ENCODE measurements at places on chromosomes 3 and 15.

DNA sequence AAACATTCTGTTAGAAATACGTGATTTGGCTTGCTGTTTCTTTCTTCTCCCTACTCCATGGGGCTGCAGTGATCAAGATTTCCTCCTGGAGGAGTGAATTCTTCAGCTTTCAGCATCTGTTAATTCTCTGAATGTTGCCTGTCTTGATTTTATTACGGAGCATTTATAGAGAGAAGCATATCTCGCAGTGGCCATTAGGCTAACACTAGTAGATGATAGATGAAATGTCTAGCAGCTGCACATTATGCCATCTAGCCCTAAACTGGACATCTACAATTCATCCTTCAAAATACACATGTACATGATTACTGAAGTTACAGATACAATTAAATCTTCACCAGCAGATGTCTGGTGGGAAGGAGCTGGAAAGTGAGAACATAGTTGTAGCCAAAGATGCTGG, 769.8 kb upstream of the NECTIN3 start:
- DNase-seq = no peak

DNA sequence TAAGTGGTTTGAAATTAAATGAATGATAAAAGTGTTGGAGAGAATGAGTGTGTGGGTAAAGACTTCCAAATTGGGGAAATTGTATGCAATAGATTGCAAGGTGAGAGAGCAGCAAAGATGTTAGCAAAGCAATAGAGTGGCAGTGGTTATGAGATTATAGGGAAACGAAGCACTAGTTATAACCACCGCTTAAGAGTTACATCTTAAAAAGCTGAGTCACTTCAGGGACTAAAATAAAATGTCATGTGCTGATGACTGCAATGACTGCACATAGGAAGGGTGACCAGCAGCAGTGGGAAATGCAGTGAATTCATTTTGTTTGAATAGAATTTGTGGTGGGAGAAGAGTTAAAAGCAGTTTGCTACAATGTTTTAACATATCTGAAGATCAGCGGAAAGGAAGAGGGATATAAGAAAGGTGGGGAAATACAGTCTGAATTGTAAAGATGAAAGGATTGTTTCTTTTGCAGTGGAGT, 127.3 kb downstream of the RAP2B start:
- no peak for DNase-seq

DNA sequence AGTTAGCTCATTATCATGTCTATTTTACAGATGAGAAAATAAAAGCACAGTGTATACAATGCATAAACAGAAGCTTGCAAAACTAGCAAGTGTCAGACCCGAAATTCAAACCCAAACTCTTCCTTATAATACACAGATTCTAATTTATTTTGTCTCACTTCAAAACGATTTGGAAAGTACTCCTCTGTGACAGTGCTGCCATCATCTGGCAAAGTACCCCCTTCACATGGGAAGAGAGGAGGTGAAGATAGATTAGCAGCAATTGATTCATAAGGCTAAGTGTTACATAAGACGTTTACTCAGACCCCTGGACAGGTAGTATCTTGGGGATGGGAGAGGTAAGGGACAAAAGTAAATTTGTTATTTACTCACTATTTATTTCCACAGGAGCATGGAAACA, 744.0 kb upstream of the SGO1 start:
- no peak for DNase-seq

DNA sequence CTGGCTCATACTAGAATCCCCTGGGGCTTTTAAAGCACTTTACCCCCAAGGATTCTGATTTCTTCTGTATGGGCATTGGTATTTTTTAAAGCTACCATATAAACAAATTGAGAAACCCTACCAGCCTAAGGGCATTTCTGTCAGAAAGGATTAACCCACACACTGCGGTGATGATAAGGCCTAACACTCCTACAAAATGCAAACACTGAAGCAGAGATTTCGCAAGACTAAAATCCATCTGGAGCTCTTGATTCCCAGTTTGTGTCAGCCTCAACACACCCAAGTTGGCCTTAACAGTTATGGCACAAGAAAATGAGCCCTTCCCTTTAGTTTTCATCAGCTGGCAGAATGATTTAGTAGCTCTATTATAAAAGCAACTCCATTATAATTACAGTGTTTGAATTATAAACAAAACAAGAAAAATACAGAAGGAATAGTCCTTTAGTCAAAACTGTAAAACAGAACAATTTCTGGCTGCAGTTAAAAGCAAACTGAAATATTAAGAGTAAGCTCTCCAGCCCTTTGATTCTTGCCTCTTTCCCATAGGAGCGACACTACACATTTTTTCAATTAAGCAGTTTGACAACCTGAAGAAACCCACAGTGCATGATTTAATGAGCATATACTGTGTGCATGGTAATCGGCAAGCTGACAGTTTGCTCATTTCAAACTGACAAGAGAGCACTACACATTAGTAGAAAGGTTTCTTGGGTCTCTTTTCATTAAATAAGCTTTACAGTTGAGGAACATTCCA, 441.2 kb downstream of the FHIT start:
- no peak for DNase-seq

DNA sequence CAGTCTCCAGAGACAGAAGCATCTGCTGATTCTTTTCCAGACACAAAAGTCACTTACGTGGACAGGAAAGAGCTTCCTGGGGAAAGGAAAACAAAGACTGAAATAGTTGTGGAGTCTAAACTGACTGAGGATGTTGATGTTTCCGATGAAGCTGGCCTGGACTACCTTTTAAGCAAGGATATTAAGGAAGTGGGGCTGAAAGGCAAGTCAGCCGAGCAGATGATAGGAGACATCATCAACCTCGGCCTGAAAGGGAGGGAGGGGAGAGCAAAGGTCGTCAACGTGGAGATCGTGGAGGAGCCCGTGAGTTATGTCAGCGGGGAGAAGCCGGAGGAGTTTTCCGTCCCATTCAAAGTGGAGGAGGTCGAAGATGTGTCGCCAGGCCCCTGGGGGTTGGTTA, 25.4 kb downstream of the SYNM start:
- no peak for DNase-seq

DNA sequence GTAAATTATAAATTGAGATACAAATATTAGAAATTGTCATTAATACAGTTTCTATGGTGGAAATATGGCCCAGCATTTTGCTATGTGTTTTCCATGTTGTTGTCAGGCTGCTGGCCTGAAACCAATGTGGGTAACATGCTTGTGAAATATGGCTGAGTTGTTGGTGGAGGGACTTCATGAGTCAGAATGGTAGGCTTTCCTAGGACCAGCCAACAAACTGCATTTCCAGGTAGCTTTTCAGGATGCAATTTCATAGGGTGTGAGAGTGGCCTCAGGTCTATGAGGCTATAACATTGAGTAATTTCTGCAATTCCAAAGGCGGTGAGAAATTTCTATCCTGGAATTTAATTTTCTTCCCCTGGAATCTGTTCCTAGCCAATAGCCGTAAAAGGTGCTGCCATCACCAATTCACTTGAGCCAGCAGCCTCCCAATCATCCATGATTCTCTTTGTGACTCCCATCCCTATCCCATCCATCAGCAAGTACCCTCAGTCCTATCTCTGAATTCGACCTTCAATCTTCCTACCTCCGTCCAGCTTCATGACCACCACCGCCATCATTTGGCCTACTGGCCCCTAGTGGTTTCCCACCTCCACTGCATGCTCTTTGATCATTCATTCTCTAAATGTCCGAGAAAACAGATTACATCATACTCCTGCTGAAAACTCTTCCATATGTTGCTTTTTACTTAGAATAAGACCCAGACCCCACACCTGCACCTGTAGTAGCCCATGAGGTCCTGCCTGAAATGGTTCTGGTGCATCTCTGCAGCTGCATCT, 276.6 kb upstream of the CFAP20DC start:
- DNase-seq = no peak

DNA sequence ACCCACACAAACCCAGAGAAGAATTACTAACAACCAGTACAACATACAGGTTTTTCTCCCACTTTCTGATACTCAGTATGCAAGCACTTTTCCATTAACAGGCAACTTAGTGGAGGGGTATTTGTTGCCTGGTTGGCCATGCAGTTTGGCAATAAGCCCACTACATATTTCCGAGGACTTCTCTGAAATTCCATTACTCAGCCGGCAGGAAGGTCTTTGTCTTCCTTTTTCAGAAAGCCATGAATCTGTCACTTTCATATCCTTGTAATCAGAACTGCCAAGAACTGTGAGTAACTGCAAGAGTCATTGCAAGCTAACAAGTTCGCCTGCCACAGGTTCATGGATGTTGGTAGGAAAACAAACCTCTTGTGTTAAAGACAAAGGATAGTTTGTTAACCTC, 422.3 kb upstream of the ROBO1 start:
- DNase-seq = peak; percentile 2

- no peak for DNase-seq
These were observed 366.9 kb downstream of the RSL24D1 start for GRCh38 chr15:54829821-54830220.

DNA sequence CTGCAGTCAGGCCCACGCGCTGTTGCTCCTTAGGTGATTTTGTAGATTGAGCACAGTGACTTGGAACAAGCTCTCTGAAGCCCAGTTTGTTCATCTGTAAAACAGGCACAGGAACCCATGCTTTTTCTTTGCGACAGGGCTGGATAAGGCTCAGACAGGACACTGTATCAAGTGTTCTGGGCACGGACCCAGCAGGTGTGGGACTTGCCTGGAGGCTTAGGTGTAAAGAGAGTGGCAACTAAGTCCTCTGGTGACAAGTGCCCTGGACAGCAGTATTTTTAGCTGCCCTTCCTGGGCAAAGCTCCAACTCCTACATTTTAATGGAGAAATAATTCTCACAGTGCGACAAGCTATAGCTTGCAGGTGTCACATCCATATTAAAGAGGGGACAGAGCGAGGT, 32.2 kb downstream of the CD276 start:
- DNase-seq = no peak

DNA sequence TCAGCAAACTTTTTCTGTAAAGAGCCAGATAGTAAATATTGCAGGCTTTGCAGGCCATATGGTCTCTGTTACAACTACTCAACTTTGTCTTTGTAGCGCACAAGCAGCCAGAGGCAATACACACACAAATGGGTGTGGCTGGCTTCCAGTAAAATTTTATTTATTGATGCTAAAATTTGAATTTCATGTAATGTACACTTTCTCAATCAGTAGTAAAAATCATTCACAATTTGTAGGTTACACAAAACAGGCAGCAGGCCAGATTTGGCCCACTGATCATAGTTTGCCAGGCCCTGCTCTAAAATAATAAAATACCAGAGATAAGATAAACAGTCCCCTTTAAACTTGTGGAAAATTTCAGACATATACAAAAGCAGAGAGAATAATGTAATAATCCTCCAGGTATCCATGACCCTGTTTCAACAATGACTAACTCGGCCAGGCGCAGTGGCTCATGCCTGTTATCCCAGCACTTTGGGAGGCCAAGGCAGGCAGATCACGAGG, 330.3 kb downstream of the SHQ1 start:
- DNase-seq = no peak

DNA sequence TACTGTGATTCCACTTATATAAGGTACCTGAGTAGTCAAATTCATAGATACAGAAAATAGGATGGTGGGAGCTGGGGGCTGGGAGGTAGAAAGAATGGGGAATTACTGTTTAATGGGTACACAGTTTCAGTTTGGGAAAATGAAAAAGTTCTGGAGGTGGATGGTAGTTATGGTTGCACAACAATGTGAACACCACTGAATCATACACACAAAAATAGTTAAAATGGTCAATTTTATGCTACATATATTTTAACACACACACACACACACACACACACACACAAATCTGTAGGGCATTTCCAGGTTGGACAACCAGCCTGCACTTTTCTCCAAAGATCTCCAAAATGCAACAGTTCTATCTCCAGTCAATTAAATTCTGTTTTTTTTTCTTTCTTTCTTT, 1.4 kb downstream of the CCDC32 start:
- DNase-seq = no peak

DNA sequence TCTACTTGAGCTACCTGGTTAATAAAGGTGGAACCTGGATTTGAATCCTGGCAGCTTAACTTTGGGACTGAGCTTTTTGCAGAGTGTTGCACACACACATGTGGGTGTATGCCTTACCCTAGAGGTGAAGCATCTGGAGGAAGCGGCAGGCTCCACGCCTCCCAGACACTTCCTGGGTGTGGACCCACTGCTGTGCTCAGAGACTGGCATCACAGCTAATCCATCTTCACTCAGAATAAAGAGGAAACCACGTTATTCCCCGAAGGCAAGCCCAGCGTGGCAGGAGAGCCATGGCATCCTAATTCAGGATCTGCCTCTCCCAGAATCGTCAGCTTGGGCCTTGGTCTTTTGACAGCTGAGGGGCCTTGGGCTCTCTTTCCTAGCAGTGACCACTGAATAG, 25.5 kb downstream of the CCDC13 start:
- DNase-seq = no peak

DNA sequence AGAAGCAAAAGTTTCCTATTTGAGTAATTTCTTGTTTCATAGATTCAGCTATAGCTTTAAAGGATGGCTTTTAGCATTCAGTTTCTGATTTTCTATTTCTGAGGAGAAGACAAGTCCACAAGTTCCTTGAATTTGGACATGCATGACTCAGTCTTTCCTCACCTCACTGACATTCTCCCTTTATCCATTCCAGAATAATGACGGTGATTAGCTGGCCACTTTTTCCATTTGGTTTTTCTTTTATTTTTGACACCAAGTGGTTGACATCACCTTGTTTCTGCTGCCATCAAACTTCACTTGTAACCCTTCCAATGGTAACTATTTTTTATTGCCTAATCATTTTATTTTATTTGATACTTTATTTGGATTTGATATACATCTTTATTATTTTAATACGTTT, 404.4 kb upstream of the KCNMB2 start:
- no peak for DNase-seq

DNA sequence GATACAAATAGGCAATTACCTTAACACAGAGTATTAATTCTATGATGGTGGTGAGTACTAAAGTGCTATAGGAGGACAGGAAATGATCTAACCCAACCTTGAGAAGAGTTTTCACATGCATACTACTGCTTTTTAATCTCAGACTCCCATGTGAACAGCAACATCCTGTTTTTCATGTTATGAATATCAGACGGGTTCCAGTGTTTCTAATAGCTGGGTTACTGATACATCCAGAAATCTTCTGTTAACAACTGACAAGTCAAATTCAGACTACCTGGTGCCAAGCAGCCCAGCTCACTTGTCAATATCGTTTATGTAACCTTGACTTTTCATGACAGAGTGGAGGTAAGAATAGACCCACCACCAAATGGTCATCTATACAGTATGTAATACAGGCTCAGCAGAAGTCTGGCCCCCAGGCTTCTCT, 220.2 kb upstream of the COL8A1 start:
- no peak for DNase-seq

GRCh38 chr3:31252216-31253185, 280.2 kb upstream of the STT3B start:
- no peak for DNase-seq

GRCh38 chr3:32313169-32313568, 74.7 kb downstream of the CMTM8 start:
- DNase-seq = no peak

DNA sequence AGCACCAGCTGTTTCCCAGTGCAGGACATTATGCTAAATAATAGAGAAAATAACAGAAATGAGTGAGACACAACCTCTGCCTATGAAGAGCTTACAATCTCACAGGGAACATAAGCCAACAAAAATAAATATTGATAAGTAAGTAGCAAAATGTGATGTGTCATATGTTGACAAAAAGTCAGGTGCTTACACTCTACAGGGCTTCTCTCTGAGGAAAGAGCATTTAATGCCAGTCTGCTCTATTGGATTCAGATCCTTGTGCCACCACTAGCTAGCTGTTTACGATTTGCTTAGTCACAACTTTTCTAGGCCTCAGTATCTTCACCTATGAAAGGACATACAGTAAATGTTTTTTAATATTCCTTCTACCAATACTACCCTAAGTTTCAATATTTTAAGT, 500.9 kb upstream of the NAALADL2 start:
- DNase-seq = no peak
